ENCODE measurements at places on chromosomes 2 and 18.

GRCh38 chr18:7658701-7659100, 91.6 kb downstream of the PTPRM start:
- DNase-seq, result no peak

DNA sequence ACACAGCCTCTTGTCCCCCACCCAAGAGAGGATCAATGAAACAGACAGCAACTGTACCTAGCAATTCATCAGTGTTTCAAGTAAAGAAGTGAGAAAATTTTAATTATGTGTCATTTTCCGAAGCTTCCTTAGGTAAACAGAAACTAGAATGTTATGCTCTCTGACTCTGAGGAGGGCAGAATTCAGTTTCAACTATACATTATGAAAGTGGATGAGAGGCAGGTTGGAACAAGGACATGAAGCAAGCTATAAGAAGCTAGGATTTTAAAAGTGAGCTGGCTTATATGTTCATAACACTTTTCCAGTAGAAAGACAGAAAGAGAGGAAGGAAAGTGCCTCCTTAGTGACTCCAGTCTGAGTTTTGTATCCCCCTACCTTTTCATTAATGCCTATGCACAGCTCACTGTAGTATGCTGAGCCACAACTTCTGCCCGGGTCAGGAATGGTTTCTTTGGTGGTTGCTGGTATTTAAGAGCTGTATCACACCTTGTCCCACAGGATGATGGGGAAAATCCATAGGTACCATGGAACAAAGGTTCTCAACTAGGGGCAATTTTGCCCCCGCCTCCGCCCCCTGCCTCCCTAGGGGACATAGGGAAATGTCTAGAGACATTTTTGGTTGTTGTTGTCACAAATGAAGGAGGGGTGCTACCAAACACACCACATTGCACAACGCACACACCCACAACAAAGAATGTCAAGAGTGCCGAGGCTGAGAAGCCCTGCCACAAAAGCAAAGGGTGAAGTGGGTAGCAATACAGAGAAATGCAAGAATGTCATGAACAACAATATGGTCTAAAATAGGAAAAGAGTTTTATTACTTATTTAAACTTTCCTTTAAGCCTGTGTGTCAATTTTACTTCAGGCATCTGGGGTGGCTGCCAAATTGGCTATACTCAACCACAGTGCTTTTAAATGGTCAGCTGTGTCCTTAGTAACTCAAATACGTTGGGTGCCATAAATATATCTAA, 161.0 kb upstream of the ZFP36L2 start:
- DNase-seq, result no peak

- DNase-seq, result no peak
Measured at GRCh38 chr2:106176446-106177099, 17.5 kb downstream of the UXS1 start.

- no peak for DNase-seq
Measured at GRCh38 chr2:143284087-143284675, 155.0 kb downstream of the ARHGAP15 start.

DNA sequence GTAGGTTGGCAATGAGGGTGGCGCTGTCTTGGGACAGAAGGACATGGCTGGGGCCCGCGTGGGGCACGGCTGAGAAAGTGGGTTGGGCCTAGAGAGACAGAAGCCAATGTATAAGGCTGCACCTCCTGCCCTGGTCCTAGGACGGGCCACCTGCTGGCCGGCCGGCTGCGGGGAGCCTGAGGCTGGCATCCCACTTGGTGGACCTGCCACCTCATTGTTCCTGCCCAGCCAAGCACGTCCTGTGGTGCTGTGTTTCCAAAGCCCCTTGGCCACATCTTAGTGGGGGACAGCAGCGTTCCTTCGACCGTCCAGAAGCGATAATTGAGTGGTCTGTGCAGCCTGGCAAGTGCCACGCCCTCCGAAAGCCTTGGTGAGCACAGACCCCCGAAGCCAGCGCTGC, 223.9 kb downstream of the LDLRAD4 start:
- DNase-seq, result no peak

GRCh38 chr2:222828572-222828971, 32.3 kb upstream of the ACSL3 start:
- no peak for DNase-seq

DNA sequence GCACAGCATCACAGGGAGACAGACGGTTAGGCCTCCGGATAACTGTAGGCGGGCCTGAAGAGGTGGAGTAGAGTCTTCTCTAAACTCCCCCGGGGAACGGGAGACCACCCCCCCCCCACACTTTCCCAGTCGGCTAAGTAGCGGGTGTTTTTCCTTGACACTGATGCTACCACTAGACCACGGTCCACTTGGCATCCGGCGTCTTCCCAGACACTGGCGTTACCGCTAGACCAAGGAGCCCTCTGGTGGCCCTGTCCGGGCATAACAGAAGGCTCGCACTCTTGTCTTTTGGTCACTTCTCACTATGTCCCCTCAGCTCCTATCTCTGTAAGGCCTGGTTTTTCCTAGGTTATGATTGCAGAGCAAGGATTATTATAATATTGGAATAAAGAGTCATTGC, 25.7 kb upstream of the NCL start:
- no peak for DNase-seq

DNA sequence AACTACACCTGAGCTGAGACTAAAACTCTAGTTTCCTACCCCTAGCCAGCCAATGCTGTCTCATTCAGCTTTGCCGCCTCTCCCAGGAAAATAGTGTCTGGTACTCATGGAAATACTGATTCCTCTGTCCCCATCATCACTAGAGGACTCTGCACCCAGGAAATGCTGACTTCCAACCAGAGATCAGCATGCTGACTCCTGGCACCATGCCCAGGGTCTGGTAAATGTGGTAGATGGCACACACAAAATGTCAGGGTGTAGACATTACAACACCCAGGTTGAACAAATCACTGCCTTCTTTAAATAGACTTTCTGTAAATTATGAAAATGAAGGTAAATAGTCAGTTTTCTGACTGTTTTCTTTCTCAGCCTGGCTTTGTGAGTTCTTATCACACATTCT, 307.3 kb upstream of the CHAC2 start:
- no peak for DNase-seq

DNA sequence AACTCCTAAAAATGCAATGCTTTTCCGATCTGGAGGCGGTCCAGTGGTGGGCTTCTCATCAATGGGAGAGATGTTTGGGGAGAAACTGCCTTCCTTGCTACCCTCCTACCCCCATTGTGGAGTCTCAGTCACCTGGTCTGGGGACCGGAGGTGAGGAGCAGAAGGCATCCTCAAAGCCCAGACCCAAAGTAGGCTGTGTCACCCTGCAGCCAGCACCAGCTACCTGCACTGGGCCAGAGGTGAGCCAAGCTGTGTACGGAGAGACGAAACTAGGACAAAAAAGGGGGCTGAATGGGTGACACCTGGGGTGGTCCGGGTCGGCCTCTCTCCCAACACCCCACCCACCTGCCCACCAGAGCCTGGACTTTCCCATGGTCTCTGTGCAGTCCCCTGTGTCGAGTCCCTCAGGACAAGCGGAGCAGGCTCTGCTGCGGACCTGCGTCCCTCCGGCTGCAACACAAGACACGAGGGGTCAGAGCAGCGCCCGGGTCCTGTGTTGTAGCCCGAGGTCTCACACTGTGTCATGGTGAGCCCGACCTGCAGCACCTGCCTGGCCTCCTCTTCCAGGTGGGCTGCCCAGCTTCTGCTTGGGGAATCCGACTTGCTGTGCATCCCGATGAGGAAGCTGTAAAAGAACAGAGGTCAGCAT, 68.0 kb upstream of the RMP24 start:
- no peak for DNase-seq

DNA sequence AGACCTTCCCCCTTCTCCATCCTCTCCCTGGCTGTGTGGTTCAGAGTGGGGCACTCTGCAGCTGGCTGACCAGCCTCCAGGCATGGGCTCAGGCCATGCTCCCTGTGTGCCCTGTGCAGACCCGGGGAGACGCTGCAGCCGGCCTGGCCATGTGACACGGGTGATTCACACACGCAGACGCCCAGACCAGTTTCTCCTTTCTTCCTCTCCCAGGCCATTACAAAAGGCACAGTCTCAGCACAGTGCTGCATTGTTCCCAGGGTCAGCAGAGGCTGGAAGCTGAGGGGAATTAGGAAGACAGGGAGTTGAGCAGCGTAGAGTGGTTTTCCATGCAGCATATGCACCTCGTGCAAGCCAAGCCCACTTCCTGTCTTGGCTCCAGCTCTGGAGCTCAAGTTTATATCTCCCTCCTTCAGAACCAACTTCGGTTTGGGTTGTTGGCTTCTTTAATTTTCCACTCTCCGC, 288.5 kb downstream of the TNS1 start:
- no peak for DNase-seq

DNA sequence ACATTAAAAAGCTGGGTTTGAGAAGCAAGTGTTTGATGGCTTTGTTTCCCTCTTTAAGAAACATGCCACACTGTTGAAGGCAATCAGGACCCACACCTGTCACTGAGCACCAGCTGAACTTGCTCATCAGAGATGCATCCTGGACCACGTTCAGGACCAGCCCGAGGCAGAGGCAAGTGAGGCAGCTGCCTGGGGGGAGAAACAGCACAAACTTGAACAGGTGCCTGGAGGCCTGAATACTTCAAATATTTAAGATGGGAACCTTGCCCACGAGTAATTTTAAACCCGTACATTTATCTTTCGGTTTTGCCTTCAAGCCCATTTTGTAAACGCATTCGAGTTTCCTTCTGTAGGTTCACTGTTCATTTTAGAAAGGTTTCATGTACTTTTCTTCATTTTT, 421.3 kb downstream of the NYAP2 start:
- no peak for DNase-seq

DNA sequence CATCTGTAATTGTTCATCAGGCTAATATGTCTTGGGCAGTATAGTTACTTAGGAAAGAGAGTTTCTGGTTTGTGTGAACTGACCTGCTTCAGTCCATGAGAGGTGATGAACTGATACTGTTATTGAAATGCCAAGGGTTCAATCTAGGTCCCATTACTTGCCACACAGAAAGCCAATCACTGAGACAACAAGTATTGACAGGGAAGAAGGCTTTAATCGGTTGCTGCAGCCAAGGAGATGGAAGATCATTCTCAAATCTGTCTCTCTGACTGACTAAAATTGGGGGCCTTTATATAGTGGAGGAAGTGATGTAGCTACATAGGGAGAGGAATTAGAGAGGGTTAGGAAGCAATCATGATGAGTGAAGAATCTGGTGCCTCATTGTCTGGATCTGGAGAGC, 19.9 kb upstream of the FAM98A start:
- no peak for DNase-seq

- DNase-seq, result no peak
Measured at GRCh38 chr2:162073888-162074631, at the start of gene DPP4. Gene DPP4 (minus strand): TSS chr2:162074215. CDS start chr2:162073981, 234 bp downstream.

DNA sequence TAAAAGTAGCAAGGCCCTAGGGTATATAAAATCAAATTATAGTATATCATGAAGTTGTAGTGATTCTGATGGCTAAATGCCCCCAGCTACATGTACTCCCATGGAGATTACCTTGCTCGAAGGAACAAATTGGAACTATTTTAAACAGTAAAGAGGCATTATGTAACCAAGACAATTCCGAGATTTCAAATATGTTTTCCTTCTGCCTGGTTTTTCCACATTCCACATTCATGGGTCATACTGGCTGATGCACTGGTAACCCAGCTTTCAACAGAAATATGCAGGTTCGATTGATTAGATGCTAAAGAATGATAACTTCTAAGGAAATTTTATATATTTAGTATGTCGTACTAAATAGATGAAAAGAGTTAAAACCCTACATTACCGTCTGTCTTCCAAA, 62.3 kb upstream of the MGAT4A start:
- DNase-seq, result no peak

DNA sequence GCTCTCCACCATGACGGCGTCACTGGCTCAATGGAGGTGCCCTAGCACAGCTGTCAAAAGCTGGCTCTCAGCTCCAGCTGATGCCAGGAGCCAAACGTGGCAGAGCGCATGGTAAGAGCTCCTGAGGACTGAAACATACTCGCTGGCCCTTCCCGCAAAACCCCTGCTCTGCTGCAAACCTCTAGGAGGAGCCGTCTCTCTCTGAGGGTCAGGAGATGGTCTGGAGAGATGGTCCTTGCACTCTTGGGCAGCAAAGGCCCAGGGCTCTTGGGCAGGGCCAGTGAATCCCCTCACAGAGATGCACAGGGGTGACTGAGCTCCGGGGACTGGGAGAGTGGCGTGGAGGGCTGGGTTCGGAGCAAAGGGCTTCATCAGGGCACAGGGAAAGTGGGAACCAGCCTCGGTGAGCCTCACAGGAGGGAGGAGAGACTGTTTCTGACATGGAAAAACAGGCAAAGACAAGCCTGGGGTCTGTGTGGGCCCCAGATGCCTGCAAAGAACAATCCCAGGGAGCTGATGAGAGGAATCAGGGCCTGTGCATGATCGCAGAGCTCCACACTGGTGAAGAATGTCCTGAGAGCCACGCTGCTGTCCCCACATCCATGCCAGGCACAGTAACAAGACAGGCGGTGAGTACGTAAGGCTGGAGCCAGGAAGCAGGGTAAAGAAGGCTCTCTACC, 17.2 kb downstream of the SNORC start:
- no peak for DNase-seq

GRCh38 chr2:121992700-121993099, 237.2 kb downstream of the TSN start:
- DNase-seq, result no peak

DNA sequence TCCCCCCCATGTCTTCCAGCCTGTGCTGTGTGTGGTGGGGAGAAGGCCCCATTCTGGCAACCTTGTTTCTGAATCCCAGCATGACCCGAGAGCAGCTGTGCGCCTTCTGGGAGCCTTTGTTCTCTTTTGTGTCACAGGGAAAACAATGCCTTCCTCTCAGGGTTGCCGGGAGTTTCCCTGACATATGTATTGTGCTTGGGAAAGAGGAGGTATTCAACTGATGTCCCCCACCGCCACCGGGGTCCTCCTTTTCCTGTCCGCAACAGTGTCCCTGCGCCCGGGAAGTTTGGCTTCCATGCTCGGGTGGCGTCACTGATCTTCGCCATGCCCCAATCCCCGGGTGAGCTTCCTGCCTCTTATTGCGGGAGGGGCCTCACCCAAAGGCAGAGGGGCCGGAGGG, 77.5 kb upstream of the ASB18 start:
- no peak for DNase-seq

DNA sequence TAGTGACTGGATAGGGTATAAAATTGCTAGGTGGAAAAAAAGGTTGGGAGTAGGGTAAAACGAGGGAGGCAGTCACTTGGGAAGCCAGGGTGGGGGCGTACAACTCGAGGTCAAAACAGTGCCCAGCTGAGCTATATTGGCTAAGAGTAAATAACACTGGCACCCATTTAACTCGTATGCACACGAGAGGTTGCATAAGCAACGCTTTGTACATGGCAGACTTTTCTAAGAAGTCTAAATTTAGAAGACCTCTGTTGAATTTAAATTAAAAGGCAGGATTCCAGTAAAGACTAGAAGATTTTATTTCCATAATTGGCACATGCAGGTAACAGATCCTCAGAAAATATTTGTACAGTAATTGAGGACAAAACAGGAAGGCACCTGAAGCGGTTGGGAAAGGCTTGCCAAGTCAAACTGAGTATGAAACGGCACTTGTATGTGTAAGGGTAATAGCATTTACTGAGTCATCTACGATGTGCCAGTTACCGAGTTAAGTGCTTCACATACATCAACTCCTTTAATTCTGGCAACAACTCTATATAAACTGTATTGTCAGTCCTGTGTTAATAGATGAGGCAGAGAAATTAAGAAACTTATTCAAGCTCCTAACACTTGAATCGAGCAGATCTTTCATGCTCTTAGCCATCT, 1.4 kb upstream of the MALT1 start:
- no peak for DNase-seq

All from AG09309 (cell line).